NCI-H1092 (cell line): ENCODE measurements at places on chromosomes 13 and 19.

- DNase-seq = no peak
These were observed 148.0 kb downstream of the FOXO1 start for GRCh38 chr13:40518481-40518882.

DNA sequence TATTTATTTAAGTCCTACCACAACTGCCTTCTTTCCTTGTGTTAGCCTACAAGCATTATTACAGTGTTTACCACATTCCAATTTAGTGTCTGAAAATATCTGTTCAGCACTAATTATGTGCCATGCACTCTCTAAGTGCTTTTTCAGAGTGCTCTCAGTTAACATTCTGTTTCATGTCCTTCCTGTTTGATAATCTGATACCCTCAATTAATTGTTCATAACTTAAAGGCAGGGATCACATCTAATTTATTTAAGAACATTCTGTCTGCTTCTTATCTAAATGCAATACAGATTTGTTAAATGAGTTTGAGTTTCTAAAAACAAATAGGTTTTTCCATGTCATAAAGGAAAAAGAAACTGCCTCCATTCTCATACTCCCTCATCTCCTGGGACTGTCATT is 649.6 kb upstream of the ATXN8OS start:
- DNase-seq = no peak

- peak; percentile 46 for DNase-seq
These were observed at the start of gene ZNF234 for GRCh38 chr19:44141191-44142058. TSS of gene ZNF234 (plus strand) at chr19:44141554. CDS start at chr19:44144633, 3,079 bp downstream.

- DNase-seq = no peak
These were observed 23.4 kb upstream of the TCF3 start for GRCh38 chr19:1675633-1676350.

GRCh38 chr19:48190288-48190884 is 19.9 kb downstream of the ZSWIM9 start:
- no peak for DNase-seq

DNA sequence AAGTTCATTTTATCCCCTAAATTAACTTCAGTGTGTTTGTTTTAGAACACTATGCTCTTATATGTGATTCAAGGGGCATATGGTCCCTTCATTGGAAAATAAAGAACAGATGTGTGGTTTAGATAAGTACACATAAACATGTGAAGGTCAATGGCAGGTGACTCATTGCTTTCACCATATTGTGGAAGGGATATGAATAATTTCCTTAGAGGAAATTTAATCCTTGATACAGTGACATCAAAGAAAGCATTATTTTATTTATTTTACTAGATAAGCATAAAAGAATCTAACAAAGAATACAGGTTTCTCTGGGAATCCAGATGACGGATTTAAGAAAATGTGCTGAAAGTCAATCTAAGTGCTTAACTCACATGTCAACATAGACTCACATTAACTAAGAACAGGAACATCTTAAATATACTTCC is 373.5 kb downstream of the KCTD12 start:
- DNase-seq = peak; percentile 86

DNA sequence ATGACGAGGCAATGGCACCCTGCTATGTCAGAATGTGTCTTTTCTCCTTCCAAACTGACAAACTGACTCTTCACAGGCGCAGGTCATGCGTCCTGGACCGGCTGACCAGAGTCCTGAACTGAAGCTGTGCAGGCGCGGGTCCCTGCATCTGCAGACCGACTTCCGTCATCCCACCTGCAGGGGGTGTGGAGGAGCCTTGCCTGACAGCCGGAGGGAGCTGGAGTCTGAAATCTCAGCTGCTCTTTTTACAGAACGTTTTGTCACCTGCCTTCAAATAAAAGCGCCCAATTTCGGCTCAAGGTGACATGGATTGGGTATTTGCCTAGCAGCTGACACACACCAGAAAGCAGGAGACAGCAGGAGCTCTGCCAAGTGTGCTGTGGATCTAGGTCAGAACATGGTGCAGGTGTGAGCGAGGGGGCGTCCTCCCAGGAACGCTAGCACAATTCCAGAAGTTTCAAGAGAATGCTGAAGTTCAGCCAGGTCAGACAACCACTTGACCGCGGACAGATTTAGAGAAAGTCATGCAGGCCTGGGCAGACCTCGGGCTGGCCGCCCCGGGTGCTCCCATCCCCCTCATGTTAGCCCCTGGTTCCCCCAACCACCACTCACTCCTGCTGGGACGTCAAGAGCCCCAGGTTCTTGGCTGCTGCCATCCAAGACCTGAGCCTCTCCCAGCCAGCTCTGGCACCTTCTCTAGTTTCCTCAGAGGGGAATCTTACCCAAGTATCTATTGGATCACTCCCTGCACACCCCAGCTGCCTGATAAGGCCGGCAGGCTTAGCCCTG is 32.8 kb downstream of the ELL start:
- peak; percentile 12 for DNase-seq

- DNase-seq = no peak
These were observed 35.5 kb downstream of the SIPA1L3 start for GRCh38 chr19:37942516-37942902.
